ENCODE measurements at places on chromosomes 4 and X. TPM values are rescaled to one million over a fixed set of nuclear protein-coding genes. Genes with fewer than 3 reads are reported as not detected.

GRCh38 chr4:7394681-7395451, 39.9 kb downstream of the PSAPL1 start:
- no peak for DNase-seq

DNA sequence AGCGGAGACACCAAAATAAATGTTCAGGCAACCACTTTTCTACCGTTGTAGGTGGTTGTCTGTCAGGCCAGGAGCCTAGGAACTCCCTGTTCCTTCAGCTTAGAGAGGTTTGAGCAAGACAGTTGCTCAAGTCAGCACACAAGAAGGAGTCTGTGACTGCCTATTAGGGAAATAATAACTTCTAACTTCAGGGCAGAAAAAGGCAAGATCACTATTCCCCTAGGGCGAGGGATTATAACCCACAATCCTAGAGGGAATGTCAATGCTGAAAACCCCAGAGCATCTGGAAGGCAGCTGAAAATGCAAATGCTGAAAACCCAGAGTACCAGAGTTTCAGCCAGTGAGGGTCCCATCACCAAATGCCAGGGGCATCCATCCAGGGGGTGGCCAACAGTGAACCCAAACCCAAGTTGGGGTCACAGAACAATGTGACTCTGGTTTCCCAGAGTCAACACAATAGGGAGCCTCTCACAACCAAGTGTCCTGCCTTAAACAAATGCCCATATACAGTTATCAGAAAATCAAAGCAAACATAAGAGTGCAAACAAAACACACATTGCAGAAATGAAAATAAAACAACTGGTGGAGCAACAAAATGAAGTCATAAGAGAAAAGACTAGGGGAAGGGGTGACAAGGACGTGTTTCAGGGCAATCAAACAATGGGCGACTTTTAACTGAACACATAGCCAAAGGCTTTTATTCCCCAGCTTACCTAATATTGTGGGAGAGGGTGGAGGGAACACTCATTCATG, 27.6 kb downstream of the MORF4L2 start:
- no peak for DNase-seq

GRCh38 chr4:13203101-13203500, 281.0 kb downstream of the RAB28 start:
- no peak for DNase-seq

- no peak for DNase-seq
These were observed 15.0 kb downstream of the ADD1 start for GRCh38 chr4:2858451-2859217.

GRCh38 chr4:476501-476900, 22.5 kb downstream of the ZNF721 start:
- no peak for DNase-seq

GRCh38 chrX:17104433-17104832, 158.0 kb downstream of the REPS2 start:
- no peak for DNase-seq

- no peak for DNase-seq
These were observed 23.8 kb upstream of the CXorf38 start for GRCh38 chrX:40671126-40671525.

DNA sequence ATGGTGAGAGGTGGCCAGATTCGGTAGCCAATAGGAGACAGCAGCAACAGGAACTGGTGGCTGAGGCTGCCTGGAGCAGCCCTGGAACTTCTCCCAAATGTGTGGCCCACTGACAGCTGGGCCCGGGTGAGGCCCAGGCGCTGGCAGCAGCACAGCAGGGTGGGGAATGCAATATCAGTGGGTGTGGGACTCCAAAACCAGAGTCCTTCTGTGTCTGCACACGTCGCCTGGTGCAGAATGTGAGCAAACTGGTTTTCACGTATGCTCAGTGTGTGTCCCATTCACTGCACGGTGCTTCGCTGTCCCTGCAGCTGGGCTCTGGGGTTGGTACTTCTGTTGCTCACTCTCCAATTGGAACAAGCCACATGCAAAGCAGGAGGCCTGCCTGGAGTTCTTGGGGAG, 14.4 kb upstream of the CENPU start:
- no peak for DNase-seq

Gene NLGN3
- total RNA-seq: 1.7 TPM

Gene EXOC1L
- total RNA-seq: not detected

Gene RAB39B
- total RNA-seq: 13.4 TPM

Gene HSFX4
- not detected for total RNA-seq

Gene SPARCL1
- not detected for total RNA-seq

Gene DGKK
- not detected for total RNA-seq
